Left forelimb (tissue), 1 donor: ENCODE measurements at places on chromosomes 12 and 14.
A peak's percentile ranks its signal among the peaks of the same experiment; 100 is the strongest.

- no peak for DNase-seq
Measured at GRCh38 chr14:64561631-64562030, 11.9 kb downstream of the PPP1R36 start.

- no peak for DNase-seq
Measured at GRCh38 chr12:131721548-131721947, 10.7 kb downstream of the SFSWAP start.

- DNase-seq: no peak
Measured at GRCh38 chr14:61653507-61653906, 41.8 kb upstream of the HIF1A start.

GRCh38 chr12:96223411-96224218 lies 29.4 kb downstream of the ELK3 start:
- no peak for DNase-seq

GRCh38 chr12:104535369-104535768 lies 78.6 kb downstream of the CHST11 start:
- DNase-seq: no peak

GRCh38 chr12:101001669-101002068 lies 207.1 kb downstream of the ANO4 start:
- DNase-seq: no peak

GRCh38 chr14:69153152-69153872 lies 393 bp upstream of the DCAF5 start:
- DNase-seq: peak; percentile 92

GRCh38 chr12:18165889-18166288 lies 75.9 kb upstream of the RERGL start:
- no peak for DNase-seq

- no peak for DNase-seq
Measured at GRCh38 chr12:124326104-124326503, 31.2 kb downstream of the RFLNA start.

DNA sequence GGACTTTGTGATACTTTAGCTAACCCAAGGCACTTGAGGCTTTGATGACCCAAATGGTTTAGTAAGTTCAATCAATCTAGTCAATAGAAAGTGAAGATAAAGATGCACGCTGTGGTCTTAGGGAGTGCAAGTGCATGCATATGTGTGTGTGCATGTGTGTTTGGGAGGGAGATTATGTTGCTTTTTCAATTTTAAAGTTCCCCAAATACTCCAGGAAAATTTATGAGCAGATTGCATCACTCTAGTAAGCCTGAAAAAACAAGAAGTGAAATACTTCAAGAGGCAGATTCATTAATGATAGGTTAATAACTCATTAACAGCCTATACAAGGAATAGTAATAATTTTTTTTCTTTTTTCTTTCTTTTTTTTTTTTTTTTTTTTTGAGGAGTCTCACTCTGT lies 12.4 kb upstream of the SIX1 start:
- DNase-seq: no peak

GRCh38 chr14:20317720-20318119 lies 12.0 kb upstream of the TTC5 start:
- DNase-seq: no peak

GRCh38 chr14:65676361-65677014 lies 264.0 kb downstream of the FUT8 start:
- DNase-seq: no peak

- no peak for DNase-seq
Measured at GRCh38 chr12:32454075-32454474, 54.7 kb downstream of the FGD4 start.

DNA sequence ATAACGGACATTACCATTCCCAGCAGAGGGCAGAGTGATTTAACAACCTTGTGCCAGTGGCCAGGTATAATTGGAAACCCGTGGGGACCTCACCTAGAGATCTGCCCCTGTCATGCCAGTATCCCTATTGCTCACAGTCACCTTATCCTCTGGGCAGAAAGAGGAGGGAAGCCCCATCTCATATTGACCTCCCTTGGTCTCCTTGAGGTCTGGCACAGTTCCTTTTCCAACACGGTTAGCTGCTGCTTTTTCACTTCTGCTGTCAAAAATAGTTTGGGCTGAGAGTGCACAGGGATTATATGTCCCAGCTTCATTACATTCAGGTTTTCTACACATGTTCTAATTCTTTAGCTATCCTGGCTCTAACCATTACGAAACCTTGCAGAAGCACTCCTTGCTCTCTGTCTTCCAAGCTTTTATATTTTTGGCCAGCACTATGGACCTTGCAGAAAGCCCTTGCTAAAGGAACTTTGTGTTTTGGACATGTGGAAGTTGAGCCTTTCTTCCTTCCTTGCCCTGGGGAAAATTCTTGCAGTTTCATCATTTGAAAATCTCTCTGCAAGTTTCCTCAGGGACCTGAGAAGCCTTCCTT lies 111.7 kb upstream of the MIS18BP1 start:
- DNase-seq: no peak

GRCh38 chr12:89225401-89225800 lies 126.9 kb downstream of the DUSP6 start:
- no peak for DNase-seq

GRCh38 chr14:64303471-64303917 lies 9.3 kb upstream of the ESR2 start:
- DNase-seq: no peak

DNA sequence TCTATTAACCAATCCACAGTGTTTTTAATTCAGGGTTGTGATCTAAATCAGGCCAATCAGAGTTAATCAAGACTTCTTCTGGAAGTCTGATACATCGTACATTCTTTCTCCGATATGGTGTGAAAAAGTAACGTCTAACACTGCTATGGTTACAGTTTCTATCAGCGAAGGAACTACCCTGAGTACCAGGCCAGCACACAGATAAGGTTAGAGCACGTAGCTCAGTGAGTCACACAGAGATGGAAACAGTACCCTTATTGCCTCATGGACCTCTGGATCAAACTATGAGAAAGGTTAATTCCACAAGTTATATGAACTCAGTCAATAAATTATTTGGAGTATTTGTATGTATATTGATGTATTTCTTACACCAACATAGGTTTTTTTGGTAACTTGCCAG lies 3.3 kb downstream of the OR6C68 start:
- no peak for DNase-seq

- DNase-seq: no peak
Measured at GRCh38 chr14:92670160-92670559, 78.3 kb downstream of the LGMN start.

DNA sequence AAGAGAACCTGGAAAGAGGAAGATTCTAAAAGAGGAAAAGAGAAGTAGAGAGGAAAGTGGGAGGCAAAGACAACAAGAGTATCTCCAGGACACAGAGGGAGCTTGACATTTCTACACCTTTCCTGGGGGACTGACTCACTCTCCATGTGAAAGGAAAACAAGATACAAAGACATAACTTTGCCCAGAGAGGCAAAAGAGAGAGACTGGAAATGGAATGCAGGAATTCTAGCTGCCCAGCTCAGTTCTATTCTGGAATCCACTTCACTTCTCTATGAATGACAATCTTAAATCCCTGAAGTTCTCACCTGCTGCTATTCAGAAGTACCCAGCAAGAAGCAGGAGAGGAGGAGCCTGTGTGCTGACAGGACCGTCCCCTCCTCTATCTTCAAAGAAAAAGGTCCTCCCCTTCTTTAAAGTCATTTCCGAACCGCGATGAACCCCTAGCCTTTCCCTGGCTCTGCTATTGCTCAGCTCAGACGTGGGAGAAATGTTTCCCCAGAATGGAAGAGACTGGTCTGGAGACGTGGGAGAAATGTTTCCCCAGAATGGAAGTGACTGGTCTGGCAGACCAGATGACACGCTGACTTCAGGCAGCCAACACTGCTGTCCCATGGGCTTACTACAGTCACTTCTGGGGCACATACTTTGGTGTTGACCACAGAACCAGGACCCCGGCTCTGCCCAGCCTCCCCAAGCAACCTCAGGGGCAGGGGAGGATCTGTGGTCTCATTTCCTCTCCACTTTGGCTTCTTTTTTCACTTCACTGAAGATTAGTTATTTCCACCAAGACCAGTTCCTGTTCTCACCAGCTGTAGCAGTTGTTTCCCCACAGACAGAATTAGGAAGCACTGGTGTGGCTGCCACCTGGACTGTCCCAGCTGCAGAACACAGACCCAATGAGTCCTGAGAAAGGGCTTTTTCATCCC lies 8.3 kb downstream of the FMNL3 start:
- DNase-seq: no peak

- no peak for DNase-seq
Measured at GRCh38 chr12:58907391-58907790, 12.9 kb downstream of the LRIG3 start.

DNA sequence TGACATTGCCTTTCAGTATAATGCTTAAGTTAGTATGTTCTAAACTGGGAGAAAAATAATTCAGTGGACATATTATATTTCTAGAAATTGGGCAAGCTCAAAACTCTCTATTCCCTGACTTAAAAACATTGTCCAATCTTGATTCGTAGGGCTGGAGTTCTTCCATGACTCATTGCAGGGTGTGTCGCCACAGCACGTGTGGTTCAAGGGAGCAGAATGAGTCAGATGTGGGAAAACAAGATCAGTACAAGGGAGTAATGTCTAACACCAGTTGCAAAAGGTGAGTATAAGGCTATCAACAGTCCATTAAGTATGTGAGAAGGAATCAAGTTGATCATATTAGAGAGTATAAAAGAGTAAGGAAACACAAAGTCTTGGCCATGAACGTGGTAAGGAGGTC lies 887.0 kb downstream of the TMTC2 start:
- DNase-seq: no peak

GRCh38 chr14:55052269-55052930 lies 953 bp downstream of the MAPK1IP1L start:
- no peak for DNase-seq

DNA sequence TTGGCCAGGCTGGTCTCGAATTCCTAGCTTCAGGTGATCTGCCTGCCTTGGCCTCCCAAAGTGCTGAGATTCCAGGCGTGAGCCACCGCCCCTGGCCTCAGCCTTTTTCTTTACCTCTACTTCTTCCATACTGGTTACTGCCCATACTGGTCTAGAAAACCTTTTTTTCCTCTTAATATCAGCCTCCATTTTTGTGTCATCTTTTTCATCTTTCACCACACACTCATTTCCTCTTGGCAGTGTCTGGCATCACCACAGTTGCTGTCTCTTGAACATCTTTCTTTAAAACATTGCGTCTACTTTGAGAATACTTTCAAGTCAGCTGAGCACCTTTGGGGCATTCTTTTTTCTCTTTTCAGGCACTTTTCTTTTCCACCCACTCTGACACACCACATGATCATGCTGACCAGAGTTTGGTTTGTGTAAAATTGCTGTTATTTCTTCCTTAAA lies 32.7 kb downstream of the DDX47 start:
- no peak for DNase-seq

DNA sequence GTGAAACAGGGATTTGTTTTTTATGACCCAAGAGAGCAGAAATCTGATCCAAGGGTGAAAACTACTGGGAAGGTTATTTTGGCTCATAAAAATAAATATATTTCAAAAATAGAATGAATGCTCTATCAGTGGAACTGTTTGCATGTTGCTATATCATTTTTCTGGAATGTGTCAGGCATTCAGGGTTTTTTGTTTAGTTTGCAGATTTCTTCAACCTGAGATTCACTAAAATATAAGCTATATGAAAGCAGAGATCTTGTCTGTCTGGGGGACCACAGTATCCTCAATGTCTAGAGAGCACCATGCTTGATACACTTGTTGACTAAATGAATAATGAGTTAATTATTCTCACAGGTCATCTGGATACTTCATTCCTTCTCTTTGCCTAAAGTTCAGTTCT lies 165.1 kb downstream of the NUBPL start:
- no peak for DNase-seq

DNA sequence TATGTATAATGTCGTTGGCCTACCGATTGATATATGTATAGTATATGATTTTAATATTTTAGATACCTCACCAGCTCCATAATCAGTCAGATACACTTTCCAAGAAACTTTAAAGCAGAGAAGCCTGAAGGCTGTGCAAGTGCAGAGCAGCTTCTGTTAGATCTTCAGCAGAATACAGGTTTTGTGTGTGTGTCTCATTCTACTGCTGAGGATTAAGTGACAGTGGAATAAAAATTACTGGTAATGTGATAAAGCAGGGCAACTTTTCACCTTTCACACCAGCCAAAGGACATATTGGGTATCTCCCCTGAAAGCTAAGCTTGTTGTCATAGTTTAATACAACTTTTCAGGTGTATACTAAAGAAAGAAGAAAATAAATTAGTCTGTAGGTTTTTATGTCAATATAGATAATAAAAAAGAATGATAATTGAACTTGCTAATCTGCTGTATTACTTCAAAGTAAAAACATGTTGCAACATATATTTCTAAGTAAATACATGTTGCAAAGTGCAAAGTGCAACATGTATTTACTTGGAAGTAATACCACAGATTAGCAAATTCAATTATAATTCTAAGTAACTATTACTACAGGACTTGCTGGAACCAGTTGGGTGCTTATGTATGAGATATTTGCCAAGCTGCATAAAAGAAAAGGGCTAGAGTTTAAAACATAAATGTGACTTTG lies 128.3 kb downstream of the SLC16A7 start:
- DNase-seq: no peak

GRCh38 chr12:10341892-10342509 lies 34.3 kb downstream of the KLRD1 start:
- no peak for DNase-seq

GRCh38 chr12:102528111-102528510 lies 47.7 kb upstream of the IGF1 start:
- DNase-seq: no peak

GRCh38 chr14:79482825-79483224 lies 728.5 kb downstream of the DIO2 start:
- DNase-seq: no peak

DNA sequence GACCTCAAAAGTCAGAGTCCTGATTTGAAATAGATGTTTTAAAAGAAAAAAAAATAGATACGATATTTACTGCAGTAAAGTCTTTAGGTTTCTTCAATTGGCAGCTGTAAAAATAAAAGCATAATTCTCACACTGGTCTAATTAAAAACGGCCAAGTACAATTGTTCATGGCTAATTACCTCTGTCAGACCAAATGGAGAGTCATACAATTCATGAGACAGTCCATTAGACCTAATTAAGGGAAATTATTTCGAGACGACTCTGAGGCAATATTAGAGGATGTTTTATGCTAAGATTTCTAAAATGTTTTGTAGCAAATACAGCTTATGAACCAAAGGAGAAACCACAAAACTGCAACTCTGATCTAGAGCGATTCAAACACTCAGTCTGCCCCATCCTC lies 131.3 kb downstream of the PHLDA1 start:
- no peak for DNase-seq

DNA sequence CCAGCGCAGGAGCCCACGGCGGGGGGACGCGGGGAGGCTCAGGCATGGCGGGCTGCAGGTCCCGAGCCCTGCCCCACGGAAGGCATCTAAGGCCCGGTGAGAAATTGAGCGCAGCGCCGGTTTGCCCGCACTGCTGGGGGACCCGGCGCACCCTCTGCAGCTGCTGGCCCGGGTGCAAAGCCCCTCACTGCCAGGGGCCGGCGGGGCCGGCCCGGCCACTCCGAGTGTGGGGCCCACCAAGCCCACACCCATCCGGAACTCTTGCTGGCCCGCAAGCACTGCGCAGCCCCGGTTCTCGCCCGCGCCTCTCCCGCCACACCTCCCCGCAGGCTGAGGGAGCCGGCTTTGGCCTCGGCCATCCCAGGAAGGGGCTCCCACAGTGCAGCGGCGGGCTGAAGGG lies 8.5 kb upstream of the TSPAN8 start:
- DNase-seq: no peak

- no peak for DNase-seq
Measured at GRCh38 chr14:95849761-95850160, 26.9 kb upstream of the TUNAR start.
